RPMI8226 (cell line): ENCODE measurements at places on chromosomes 4 and X.

- peak; percentile 86 for DNase-seq
These were observed 726 bp upstream of the KANTR start for GRCh38 chrX:53093177-53093655.

DNA sequence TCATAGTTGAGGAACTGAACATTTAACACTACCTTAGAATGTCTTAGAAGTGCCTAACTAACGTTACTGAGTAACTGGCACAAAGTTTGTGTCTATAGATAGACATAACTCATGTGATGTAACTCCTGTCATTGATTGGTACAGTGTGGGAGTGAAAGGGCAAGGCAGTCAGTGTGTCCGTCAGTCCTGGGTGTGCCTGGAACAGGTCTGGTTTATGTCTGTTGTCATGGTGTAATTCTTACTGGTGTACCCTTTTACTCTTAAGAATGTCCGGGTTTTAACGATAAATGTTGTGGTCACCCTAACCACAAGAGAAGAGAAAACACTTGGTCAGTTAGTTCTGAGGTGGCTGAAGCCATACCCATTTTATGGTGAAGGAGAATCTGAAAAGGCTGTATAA, 93.1 kb upstream of the ESX1 start:
- DNase-seq: no peak

GRCh38 chrX:138740341-138740740, 28.8 kb upstream of the FGF13 start:
- no peak for DNase-seq

DNA sequence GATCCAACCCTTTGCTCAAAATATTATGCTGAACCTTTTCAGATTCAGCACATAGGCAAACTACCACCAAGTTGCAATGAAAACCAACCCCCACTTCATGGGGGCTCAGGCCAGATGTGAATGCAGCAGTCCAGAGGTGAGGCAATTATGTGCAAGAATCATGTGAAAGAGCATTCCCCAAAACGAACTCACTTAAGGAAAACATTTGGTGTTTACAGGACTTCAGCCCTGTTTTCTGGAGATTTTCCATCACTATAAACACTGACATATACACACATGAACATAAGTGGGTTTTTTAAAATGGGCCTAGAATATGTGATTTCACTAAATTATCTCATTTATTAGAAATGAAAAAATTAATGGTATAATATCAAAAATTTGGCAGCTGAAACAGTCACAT, 31.5 kb downstream of the BMP3 start:
- DNase-seq: no peak
